ENCODE measurements at places on chromosomes 7 and 10.
A peak's percentile ranks its signal among the peaks of the same experiment; 100 is the strongest.

GRCh38 chr7:64300641-64301405 is 12.9 kb upstream of the ZNF736 start:
- DNase-seq: no peak

DNA sequence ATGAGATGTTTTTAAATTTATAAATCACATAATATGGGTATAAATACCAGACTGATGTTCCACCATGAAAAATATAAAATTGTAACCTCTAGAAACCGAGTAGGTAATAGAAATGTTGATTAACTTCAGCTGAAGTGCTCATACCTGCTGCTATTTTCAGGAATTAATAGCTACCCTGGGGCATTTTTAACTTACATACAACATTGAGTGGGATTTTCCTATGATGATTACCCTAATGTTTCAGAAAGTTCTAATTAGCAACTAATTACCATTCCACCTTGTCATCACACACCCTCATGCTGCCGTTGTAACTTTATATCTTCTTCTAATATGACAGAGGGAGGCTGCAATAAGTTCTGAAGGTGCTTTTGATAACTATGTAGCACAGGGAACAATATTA is 53.5 kb upstream of the ARHGAP12 start:
- no peak for DNase-seq

- no peak for DNase-seq
Observed at GRCh38 chr7:158277219-158278141, 310.1 kb downstream of the PTPRN2 start.

DNA sequence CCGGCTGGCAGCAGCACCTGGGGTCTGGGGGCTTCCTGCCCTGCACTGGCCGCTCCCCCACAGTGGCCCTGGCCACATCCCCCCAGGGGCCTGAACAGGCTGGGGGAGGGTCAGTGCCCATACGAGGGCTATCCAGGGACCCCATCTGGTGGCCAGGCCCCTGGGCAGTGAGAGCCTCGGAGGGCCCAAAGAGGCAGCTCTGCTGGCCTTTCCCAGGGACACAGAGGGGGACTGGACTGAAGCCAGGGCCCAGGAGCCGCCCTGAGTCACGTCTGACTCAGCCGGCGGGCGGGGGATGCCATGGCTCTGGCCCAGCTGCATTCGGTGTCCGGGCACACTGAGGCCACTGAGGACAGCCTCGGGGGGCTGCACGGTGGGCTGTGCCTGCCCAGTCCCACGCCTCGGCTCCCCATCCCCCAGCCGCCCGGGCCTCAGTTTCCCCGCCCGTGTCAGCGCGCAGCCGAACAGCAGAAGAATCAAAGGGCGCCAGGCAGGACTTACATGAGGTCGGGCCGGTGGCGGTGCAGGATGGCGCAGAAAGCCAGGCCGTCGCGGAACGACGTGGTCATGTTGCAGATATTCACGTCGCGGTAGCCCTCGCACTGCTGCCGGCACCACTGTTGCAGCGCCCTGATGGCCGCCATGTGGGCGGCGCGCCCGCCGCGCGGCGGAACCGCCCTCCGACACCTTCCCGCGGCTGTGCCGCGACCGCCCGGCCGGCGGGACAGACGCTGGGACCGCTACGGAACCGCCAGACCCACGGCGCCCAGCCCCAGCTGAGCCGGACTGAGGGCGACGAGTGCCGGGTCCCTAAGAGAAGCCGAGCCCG is at the start of gene MICALL2:
MICALL2 (minus strand) TSS at position 788 of the 829 bp plus-strand sequence; CDS start at position 644, 144 bp downstream.
- peak; percentile 62 for DNase-seq

- DNase-seq: no peak
Observed at GRCh38 chr7:116249969-116250553, 39.7 kb downstream of the TES start.

- DNase-seq: no peak
Observed at GRCh38 chr7:17774248-17774647, 166.0 kb downstream of the SNX13 start.

DNA sequence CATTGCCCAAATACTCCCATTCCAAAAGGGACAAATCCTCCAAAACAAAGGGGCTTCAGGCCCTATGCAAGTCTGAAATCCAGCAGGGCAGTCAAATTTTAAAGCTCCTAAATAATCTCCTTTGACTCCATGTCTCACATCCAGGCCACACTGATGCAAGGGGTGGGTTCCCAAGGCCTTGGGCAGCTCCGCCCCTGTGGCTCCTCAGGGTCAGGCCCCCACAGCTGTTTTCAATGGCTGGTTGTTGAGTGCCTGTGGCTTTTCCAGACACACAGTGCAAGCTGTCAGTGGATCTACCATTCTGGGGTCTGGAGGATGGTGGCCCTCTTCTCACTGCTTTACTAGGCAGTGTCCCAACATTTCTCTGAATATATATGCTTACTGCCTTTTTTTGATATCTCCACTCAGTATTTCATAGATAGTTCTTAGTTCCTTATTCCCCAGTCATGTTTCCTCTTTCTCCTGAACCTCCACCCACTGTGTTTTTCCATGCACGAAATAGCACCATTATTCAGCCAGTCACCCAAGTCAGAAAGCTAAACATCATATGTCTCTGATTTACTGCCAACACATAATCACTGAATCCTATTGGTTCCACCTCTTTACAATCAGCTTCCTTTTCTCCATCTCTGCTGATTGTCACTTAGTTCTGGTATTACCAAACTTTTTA is 172.6 kb upstream of the CACNA2D1 start:
- no peak for DNase-seq

GRCh38 chr7:39688611-39689480 is 65.5 kb downstream of the RALA start:
- no peak for DNase-seq

- no peak for DNase-seq
Observed at GRCh38 chr10:25263931-25264330, 89.1 kb downstream of the GPR158 start.

DNA sequence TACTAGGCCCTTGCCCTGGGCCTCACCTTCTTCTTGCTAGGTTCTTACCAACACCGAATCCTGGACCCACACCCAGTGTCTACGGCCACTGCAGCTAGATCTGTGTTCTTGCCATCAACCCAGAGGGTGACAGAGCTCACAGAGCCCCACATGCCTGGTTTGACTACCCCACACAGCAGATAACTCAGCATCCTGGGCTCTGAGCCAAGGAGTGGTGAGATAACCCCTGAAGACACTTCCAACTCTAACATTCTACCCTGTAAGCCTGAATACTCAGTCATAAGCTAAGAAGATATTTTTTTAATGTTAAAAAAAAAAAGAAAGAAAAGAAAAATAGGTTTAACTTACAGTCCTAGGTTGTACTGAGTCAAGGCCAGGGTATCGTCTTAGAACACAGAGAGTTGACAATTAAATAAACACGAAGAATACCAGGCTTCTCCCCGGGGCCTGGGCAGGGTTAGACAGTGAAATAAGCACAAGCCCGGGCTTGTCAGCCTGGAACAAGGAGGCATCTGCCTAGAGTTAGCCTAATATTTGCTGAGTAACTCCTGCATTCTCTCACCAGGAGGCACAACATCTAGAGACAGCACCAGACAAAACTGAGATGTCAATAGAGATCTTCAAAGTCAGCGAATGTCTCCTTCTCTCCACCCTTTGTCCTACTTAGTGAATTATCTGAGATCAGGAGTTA is 556.5 kb upstream of the LRRN3 start:
- no peak for DNase-seq

DNA sequence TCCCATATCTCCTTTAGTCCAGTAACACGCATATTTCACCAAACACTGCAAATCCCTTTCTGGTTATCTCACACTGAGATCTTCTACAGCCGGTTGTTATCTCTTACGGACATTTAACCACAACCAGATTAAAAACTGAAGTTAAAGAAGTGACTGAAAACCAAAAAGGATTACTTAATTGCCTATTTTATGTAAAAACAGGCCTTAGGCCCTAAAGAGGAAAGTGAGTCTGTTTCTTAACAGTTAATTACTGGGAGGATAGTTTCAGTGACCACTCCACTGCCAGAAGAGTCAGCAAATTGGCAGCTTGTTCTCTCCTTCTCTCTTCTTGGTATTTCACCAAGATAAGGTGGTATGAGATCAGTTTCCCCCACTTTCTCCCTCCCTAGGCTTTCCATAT is 161.9 kb upstream of the MEOX2 start:
- no peak for DNase-seq

DNA sequence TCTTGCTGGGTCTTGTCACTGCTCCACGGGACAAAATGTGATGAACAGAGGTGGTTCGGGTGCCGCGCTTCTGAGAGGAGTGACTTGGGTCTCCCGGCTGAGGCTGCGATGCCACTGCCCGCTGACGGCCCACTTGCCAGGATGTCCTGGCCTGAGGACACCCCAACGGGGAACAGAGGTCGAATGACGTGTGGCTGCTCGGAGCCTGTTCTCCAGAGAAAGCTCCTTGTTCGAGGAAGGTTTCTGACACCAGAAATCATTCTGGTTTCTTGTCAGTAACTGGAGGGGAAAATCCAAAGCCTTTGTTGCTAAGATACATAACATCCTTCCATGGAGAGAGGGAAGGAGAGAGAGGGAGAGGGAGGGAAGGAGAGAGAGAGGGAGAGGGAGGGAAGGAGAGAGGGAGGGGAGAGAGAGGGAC is 236.4 kb downstream of the WDR37 start:
- no peak for DNase-seq

GRCh38 chr10:48332166-48332870 is 25.8 kb downstream of the MAPK8 start:
- DNase-seq: no peak

- peak; percentile 17 for DNase-seq
Observed at GRCh38 chr7:111499027-111499426, 63.3 kb downstream of the IMMP2L start.

GRCh38 chr7:103412151-103412550 is 33.9 kb downstream of the SLC26A5 start:
- no peak for DNase-seq

DNA sequence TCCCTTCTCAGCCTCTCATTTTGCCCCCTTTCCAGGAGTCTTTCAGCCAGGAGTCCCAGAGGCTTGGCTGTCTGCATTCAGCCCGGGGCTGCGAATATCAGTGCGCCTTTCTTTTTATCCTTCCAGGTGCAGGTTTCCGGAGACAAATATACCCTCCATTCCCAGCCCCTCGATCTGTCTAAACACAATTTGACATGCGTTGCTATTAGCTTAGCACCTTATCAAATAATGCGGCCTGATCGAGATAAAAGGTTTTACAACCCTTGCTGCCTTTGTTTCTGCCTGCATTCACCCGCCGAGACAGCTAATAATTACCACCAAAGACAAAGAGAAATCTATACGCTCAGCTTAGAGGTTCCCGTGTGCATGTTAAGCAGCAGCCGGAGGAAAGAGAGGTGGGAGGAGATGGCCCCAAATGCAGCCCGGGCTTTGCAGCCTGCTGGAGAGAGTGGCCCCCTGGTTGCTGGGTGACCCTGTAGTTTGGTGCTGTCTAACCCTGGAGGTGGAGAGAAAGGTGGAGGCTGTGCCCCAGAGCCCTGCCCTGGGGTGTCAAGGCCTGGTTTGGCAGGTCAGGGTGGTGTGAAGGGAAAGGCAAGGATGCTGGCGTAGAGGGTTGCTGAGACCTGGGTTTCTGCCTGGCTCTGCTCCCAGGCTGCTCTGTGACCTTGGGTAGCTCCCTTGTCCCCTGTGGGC is 185.3 kb downstream of the RPS24 start:
- no peak for DNase-seq

- no peak for DNase-seq
Observed at GRCh38 chr10:50033481-50033880, 34.3 kb upstream of the WASHC2A start.

DNA sequence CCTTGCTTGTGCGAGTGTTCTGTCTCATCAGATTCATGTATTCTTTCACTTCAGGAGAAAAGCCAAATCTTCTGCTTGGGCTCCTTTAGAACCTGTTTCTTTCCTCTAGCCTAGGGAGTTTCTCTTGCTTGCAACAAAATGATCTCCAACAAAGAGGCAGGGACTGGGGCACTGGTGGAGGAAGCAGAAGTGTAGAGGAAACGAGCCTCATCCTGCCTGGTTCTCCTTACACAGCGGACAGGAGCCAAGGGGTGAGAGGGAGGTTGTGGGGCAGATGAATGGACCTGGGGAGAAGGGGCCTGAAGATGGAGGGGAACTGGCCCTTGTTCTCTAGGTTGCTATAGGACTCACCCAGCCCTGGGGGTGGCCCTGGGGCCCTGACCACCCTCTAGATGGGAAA is 141.1 kb downstream of the PKD1L1 start:
- DNase-seq: no peak

DNA sequence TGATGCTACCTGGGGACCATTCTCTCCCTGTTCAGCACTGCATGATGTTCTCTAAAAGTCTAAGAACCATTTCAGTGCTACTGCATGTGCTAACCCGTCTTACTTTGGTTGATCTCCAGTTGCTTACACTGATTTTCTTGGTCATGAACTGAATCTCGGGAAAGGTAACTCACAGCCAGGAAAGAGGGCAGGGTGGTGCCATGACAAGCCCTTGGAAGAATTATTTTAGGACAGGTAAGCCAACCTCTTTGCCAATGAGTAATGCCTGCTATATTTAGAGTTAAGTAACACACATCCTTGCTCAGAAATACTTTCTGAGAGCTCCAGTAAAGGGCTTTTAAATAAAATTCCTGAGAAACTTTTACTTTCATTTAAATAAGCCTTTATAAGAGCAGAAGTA is 126.7 kb downstream of the ARL4A start:
- no peak for DNase-seq

DNA sequence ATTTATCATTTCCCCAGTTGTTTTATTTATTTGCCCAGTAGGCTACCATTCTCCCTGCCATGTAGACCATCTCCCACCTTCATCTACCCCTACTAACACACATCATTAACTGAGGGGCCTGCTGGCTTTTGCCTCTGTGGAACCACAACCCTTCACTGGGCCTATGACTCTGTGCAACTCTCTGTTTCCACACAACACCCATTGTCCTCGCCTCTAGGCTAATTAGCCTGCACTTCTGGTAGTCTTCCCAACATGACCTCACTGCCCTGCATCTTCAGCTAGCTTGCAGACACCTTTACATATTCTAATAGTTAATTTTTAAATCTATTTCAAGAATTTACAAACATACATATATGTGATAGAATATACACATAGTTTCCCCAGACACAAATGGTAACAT is 7.5 kb downstream of the ANKIB1 start:
- no peak for DNase-seq

- peak; percentile 17 for DNase-seq
Observed at GRCh38 chr7:55475855-55476803, 96.2 kb downstream of the VOPP1 start.

GRCh38 chr10:45058580-45058979 is 57.9 kb downstream of the ZNF22 start:
- no peak for DNase-seq

- no peak for DNase-seq
Observed at GRCh38 chr7:26857506-26858240, 6.7 kb downstream of the SKAP2 start.

DNA sequence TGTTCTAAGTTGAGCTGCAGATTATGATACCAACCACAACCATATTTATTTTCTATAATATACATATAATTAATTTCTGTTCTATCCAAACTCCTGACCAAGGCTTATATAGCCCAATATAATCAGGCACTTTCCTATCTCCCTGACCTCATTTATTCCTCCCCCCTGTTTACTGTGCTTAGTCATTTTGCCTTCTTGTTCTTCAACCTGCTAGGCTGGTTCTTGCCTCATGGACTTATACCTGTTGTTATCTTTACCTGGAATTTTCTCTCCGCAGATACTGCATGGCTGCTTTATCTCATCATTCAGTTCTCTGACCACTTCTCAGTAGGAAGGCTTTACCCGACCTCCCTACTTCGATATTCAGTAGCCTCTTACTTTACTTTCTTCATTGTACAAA is 24.9 kb upstream of the FAM3C start:
- DNase-seq: no peak

- DNase-seq: no peak
Observed at GRCh38 chr7:73434701-73435069, 1.1 kb downstream of the FZD9 start.

GRCh38 chr7:99992330-99993038 is 16.7 kb upstream of the AZGP1 start:
- no peak for DNase-seq
